NCI-H1694 treated with DMSO at 0.1 percent for 48 hours (cell line): ENCODE measurements at places on chromosomes 7 and 10.

DNA sequence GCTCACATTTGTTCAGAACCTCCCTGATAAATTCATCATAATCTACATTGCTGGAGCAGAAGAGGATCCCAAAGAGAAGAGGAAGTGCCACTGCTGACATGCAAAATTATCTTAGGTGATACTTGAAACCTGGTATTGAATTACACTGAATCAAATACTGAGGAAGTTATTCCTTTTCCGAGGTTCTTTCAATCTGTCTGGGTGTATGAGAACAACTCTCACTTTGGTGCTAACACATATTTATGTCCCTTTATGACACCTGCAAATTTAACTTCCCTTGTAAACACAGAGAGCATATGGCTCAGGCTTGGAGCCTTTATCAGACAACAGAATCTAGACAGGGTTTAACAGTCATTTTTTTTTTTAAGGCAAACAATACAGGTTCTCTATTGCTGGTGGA lies 131.4 kb downstream of the SRPK2 start:
- DNase-seq = no peak

DNA sequence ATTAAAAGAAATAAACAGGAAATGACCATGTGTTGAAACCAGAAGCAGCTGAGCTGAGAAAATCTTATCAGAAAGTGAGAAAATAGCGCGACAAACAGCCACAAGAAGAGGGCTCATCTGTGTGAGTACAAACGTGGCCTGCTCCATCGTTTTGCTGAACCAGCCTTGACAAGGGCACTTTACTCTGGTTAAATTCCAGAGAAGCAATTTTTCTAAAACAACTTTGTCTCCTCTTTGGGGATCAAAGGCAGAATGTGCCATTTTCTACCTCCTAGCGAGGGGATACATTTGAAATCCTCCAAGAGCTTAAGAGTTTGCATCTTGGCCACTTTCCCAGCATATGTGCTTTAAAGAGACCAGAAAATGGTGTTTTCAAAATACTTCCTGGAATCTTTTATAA lies 51.3 kb upstream of the VIPR2 start:
- DNase-seq = no peak

DNA sequence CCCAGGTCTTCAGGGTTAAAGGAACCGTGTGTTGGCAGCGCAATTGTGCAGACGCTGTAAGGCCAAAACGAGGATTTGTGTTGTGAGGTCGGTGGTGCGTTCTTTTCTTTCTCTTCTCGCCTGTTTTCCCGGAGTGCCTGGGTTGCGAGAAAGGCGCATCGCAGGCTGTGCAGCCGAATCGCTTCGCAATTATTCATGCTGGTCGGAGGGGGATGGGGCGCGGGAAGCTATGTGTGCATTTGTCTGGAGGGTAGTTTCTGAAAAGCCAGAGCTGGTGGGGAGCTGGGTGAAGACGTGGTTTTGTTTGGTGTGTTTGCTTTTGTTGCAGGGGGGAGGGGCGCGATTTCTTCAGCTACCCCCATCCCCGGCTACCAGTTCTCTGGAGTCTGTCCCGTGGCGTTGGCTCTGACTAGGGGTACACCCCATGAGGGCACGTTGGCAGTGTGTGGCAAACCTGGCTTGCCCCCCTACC lies 2.1 kb downstream of the MXI1 start:
- DNase-seq = no peak

- peak; percentile 4 for DNase-seq
These were observed 135.0 kb downstream of the ACTR3B start for GRCh38 chr7:152894295-152895170.

- no peak for DNase-seq
These were observed 514 bp downstream of the NHLRC2 start for GRCh38 chr10:113854761-113855588.

GRCh38 chr7:25006276-25006675 lies 26.3 kb upstream of the OSBPL3 start:
- DNase-seq = no peak

DNA sequence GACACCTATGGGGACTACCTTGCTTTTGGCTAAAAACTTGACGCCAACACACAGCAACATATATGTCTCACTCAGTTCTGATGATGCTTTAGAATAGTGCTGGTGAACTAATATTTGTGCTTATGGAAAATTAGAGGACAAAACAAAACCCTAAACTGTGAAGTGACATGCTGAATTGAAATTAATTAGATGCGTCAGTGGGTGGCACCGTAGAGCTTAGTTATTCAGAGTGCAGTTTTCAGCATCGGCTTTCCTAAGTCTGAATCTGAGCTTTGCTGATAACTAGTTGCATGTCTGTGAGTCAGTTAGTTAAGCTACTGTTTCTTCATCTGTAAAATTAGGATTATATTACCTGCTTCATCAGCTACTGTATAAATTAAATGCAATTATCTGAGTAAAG lies 245.0 kb upstream of the SORCS1 start:
- DNase-seq = peak; percentile 33

GRCh38 chr7:15561835-15562234 lies at the start of gene AGMO:
Gene AGMO (minus strand): TSS chr7:15562015.
- no peak for DNase-seq

DNA sequence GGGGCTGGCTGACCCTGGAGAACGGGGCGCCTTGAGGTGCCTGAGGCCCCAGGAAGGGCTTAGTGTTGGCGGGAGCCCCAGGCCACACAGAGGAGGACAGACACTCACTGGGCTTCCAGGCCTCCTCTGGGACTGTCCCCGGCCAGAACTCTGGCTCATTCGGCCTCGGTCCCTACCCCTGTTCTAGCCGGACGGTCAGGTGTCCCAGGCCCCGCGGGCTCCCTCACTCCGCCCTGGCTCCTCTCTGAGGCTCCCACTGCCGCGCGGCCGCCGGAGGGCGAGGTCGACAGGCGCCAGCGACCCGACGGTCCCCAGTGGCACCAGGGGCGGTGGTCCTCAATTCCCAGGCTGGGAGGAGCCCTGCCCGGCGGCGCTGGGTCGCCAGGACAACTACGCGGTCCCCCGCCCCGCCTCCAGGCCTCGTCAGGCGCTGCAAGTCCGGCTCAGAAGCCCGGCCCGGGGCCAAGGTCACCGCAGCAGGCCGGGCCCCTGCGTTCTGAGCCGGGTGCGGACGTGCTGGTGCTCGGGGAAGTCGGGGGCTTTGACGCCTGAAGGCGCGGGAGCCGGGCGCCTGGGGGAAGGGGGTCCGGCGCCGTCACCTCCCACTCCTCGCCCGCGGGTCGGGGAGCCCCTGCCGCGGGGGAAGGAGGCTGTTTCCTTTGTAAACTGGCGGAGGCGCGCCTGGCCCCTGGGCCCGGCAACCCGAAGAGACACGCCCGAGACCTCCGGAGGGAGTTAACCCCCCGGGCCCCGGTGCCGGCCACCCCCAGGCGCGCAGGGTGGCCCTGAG lies 1.1 kb upstream of the PWWP2B start:
- DNase-seq = no peak

DNA sequence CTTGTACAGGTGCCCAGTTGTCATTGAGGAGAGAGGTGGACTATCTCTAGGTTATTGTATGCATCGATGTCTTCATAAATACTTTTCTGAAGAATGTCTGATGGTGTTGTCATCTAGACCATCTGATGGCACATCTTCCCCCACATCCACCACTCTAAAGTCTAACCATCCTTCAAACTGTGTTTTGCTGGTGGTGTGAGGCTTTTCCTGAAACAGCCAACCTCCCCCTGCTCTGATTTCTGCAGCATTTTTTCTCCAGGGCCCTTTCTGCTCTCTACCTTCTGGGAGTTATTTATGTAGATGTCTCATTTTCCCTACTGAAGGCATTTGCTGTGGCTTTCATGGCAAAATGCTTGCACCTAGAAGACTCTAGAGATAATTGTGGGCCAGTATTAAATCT lies 1.5 kb downstream of the PLCE1 start:
- DNase-seq = no peak

- no peak for DNase-seq
These were observed 49.6 kb downstream of the TES start for GRCh38 chr7:116259871-116260440.

GRCh38 chr10:43204042-43204942 lies 62.6 kb downstream of the RASGEF1A start:
- DNase-seq = no peak

- DNase-seq = no peak
These were observed 41.1 kb downstream of the VIPR2 start for GRCh38 chr7:159103382-159104187.
